NCI-H1105 treated with DMSO at 0.1 percent for 48 hours (cell line): ENCODE measurements at places on chromosomes 11 and 22.

- DNase-seq, result no peak
Observed at GRCh38 chr22:21995660-21996059, 13.1 kb upstream of the TOP3B start.

- no peak for DNase-seq
Observed at GRCh38 chr11:72897506-72897905, 83.3 kb downstream of the ATG16L2 start.

DNA sequence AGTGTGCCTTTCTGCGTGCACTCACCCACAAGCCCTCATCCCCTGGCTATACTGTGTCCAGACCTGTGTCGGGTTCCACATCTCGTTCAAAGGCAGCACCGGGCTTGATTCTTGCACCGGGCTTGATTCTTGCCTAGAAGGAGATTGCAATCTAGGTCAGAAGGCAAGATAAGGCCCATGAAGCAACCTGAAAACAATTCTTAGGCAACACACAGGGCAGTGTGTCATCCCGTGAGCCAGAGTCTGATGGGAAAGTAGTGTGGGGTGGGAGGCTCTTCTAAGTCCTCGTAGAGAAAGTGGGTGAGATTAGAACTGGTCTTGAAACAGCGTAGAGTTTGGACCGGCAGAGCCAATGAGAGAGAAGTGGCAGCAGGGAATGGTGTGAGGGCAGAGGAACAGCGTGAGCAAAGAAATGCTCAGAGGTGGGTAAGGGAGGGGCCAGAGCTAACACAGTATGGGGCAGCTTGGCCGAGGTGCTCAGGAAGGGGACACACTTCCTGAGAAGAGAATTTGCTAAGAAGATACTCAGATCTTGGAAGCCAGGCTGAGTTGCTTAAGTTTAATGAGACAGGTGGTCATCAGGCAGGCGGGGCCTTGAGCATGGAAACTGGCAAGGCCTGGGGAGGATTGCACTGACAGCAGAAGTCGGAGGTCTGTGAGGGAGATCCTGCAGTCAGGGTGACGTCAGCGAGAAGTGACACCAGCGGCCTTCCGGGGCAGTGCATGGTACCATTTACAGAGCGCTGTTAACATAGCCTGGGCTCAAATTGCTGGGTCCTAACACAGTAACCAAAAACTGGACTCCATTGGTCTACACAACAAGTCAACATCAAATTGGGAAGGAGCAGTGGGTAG, 40.7 kb upstream of the DKK3 start:
- DNase-seq, result no peak

DNA sequence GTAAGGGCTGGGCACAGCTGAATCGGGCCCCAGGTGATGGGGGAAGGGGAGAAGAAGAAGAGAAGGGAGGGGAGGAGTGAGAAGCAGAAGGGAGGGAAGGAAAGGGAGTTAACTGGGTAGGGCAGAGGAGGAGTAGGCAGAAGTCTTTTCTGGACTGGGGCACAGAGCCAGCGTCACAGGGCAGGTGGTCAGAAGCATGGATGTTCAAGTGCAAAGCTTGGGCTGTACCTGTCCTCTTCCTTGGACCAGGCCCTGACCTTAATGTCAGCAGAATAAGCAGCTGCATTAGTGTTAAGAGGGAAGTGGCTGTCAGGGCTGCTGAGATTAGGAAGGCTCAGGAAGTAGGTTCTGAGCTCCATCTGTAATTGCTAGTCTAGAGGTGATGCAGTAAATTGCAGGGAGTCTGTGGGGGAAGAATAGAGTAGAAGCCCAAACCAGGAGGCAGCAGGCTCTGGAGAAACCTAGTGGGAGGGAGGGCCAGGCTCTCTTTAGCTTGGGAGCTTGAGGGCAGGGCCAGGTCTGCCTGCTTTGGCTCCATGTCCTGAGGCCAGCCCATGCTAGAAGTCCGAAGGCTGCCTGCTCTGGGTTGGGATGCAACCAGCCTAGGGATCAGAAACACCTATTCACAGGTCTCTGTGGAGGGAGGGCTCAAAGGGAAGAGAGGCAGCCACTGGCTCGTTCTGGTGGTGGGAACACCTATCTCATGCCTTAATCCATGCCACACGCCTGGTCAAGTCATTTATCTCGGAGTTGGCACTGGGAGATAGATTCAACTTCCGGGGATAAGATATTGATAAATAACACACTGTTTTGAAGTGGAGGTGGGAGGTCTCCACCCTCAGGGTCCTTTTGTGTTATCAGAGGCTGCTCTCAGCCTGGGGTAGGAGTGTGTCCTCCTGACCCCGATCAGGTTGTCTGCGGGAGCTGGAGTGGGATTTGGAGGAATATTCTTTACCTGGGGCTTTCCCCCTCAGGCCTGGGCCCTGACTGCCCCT, 1.7 kb upstream of the UCP3 start:
- no peak for DNase-seq

DNA sequence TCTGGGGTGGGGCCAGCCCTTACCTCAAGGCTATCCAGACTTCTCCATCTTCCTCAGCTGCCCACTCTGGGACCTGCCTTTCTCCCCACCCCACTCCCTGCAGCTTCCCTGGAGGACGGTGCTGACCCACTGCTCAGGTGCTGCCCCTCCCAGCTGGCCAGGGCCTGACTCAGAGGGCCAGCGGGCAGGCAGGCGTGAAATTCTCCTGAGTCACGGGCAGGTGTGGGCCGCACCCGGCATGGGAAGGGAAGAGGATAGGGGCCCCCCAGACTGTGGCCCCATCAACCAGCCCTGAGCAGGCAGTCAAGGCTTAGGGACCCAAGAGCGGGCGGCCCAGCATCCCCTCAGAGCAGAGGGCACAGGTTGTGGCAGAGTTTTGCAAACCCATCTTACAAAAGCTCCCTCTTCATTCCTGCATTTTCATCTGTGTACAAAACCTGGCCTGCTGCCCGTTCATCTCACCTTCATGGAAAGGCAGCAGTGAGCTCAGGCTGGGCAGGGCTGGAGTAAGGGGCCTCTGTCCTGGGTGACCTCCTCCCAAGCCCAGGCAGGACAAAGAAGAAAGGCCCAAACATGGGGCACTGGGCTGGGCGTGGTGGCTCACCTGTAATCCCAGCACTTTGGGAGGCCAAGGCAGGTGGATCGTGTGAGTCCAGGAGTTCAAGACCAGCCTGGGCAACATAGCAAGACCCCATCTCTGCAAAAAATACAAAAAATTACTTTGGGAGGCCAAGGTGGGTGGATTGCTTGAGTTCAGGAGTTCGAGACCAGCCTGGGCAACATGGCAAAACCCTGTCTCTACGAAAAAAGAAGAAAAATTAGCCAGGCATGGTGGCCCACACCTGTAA, 6.1 kb downstream of the RHOD start:
- DNase-seq, result no peak

GRCh38 chr22:35140879-35141745, 75.2 kb downstream of the ISX start:
- peak; percentile 6 for DNase-seq

GRCh38 chr11:2878782-2879181, 6.8 kb downstream of the CDKN1C start:
- no peak for DNase-seq
